ENCODE measurements at places on chromosomes 12 and 14.

GRCh38 chr14:83863042-83863774 lies 1666.7 kb upstream of the FLRT2 start:
- DNase-seq: no peak

GRCh38 chr12:71942703-71943102 lies 4.1 kb downstream of the TPH2 start:
- no peak for DNase-seq

GRCh38 chr12:119956047-119956446 lies 33.0 kb upstream of the BICDL1 start:
- DNase-seq: no peak

GRCh38 chr12:113689047-113689610 lies 217.5 kb upstream of the LHX5 start:
- no peak for DNase-seq

GRCh38 chr12:58887068-58887467 lies 33.2 kb downstream of the LRIG3 start:
- no peak for DNase-seq

- no peak for DNase-seq
Observed at GRCh38 chr12:22477894-22478287, 66.5 kb downstream of the C2CD5 start.

DNA sequence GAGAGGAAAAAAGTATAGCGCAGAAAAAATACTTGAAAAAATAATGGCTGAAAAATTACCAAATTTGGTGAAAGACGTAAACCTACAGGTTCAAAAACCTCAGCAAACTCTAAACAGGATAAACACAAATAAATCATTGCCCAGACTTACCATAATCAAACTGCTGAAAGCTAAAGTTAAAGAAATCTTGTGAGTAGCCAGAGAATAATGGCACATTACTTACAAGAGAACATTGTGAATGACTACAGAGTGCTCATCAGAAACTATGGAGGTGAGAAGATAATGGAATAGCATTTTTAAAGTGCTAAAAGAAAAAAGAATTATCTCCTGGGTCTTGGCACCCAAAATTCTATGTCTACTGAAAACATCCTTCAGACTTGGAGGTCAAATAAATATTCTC lies 36.0 kb downstream of the ATF1 start:
- no peak for DNase-seq

Data from AG09319 (cell line).